Colonic mucosa (tissue), 4 donors: ENCODE measurements at places on chromosomes 7 and 10.

DNA sequence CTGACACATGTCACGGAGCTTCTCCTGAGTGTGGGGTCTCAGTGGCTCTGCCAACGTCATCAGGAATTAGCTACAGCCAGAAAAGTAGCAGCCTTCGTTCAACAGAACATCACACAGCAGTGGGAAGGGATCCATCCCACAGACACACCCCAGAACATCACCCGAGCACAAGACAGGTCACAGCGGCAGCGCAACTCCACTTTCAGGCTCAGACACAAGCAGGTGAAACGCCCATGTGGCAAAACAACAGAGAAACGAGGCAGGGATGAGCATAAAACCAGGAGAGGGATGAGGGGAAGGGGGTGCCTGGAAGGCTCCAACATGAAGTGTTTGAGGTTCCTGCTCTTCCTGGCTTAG is 44.8 kb downstream of the CAMK2B start:
- H3K27me3 ChIP-seq = no peaks in the 10 kb centered on the region
- H3K27ac ChIP-seq = no peak overlapping the region
- DNase-seq = no peak
- no peaks in the 10 kb centered on the region for H3K36me3 ChIP-seq
- H3K4me1 ChIP-seq = no peaks in the 10 kb centered on the region

DNA sequence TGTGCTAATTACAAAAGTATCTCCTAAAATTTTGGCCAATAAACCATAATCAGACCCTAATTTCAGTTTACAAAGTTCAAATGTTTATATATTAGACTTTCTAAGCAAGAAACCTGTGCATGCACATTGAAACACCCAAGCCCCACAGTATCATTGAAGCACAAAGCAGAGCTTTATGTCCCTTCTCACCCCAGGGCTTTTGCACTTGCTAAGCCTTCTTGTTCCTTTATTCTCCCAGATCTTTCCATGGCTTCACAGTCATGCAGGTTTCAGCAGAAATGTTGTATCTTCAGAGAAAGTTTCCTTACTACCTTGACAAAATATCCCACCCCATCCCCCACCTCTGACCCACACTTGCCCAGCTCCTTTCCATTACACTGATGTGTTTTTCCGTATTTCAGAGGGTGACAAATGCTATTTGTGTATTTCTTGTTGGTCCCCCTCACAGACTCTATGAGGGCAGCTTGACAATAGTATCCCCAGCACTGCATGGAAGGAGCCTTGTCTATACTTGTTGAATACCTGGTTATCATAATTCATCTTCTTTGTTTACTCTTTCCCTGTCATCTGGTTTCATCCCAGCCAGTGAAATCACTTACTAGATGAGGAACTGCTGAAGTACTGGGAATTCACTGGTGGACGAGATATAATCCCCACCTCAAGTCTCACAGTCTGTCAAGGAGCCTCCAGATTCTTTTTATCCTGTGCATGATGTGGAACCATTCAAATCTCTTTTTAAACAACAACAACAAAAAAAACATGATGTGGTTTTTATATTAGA is 24.0 kb upstream of the PCGF5 start:
- H3K36me3 ChIP-seq = no peaks in the 10 kb centered on the region
- H3K4me1 ChIP-seq = peaks cover 5% of the 10 kb centered on the region
- H3K4me3 ChIP-seq = no peak overlapping the region

- H3K4me1 ChIP-seq = no peaks in the 10 kb centered on the region
- H3K27me3 ChIP-seq = no peaks in the 10 kb centered on the region
- H3K36me3 ChIP-seq = peaks cover 12% of the 10 kb centered on the region
- DNase-seq = peak; percentile 90
- H3K27ac ChIP-seq = no peak overlapping the region
Observed at GRCh38 chr10:59808896-59809643, 55.8 kb upstream of the MRLN start.

- H3K27me3 ChIP-seq = peaks cover 4% of the 10 kb centered on the region
- H3K27ac ChIP-seq = no peak overlapping the region
Observed at GRCh38 chr10:11823989-11824346, 812 bp downstream of the PROSER2 start.

DNA sequence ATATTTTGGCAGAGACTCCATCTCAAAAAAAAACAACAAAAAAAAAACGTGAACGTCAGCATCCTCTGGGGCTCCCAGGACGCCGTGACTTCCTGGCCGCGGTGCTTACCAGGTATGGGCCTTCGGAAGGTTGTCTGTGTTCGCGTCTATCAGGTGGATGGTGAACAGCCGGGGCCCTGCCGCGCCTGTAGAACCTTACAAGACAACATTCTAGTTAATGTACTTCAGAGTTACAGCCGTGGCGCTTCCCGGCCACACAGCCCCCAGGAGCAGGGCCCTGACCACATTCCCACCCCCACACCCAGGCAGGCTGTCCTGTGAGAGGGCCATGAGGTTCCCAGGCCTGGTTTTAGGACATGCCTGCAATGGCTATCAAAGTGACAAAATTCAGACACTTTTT is 111.0 kb downstream of the SMURF1 start:
- H3K4me3 ChIP-seq = no peak overlapping the region
- H3K27me3 ChIP-seq = no peaks in the 10 kb centered on the region
- H3K27ac ChIP-seq = no peak overlapping the region
- H3K4me1 ChIP-seq = no peaks in the 10 kb centered on the region

DNA sequence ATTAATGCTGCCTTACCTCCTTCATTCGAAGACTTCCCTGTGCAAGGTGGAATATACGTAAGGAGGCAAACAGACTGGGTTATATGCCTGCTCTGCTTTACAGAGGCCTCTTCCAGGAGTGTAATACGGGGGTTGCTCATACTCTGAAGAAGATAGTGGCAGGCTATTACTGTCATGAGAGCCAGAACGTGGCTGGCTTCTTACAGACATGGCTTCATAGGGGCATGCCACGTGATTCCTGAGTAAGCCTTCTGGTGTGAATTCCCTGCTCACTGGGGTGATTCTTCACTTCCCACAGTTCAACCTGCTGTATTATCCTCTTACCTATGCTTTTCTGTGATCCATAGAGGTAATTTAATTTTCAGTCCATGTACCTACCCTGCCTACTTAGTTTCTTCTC is 141.8 kb downstream of the ST7 start:
- H3K27ac ChIP-seq = no peak overlapping the region

DNA sequence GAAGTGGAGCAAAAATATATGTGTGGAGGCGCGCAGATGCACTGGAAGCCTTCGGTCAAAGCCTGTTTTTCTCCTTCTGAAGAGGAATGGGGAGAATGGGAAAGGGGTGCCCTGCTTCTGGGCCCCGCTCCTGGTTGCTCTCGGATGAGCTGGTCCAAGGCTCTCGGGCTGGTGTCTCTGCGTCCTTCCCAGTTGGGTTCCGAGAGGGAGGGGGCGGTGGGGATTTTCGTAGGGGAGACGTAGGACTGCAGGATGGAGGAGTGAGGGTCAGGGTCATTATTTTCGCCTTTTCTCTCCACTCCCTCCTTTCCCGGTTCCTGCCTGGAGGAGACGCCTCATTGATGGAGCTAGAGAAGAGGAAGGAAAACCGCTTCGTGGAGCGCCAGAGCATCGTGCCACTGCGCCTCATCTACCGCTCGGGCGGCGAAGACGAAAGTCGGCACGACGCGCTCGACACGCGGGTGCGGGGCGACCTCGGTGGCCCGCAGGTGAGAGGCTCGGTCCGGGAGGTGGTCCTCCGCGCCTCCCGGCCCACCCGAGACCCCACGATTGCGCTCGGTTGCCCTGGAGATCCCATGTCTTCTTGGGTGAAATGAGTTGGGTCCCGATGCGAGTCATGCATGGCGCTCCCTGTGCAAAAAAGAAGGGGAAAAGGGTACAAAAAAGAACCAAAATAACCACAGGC is 790 bp downstream of the ADAM22 start:
- peak; percentile 21 for DNase-seq
- H3K4me3 ChIP-seq = peak overlapping the region; percentile 60
- no peaks in the 10 kb centered on the region for H3K36me3 ChIP-seq

GRCh38 chr7:1663223-1663622 is 6.9 kb upstream of the ELFN1 start:
- peaks cover 16% of the 10 kb centered on the region for H3K4me1 ChIP-seq
- H3K4me3 ChIP-seq = no peak overlapping the region
- H3K27ac ChIP-seq = no peak overlapping the region
- no peak for DNase-seq

GRCh38 chr7:128791121-128791971 is at the start of gene CCDC136:
CCDC136 (plus strand) TSS chr7:128791968; CDS start chr7:128792412, 444 bp downstream.
- DNase-seq = peak; percentile 79
- H3K4me1 ChIP-seq = peaks cover 4% of the 10 kb centered on the region
- H3K36me3 ChIP-seq = no peaks in the 10 kb centered on the region
- H3K4me3 ChIP-seq = peak within 1 kb of the TSS; percentile 89
- no peak within 1 kb of the TSS for H3K27ac ChIP-seq
